ENCODE measurements at places on chromosomes 3 and 15. TPM values are rescaled to one million over a fixed set of nuclear protein-coding genes. Genes with fewer than 3 reads are reported as not detected.
A peak's percentile ranks its signal among the peaks of the same experiment; 100 is the strongest.

The DBR1 gene
- 13.2 TPM for total RNA-seq

The GPR149 gene
- not detected for total RNA-seq

DNA sequence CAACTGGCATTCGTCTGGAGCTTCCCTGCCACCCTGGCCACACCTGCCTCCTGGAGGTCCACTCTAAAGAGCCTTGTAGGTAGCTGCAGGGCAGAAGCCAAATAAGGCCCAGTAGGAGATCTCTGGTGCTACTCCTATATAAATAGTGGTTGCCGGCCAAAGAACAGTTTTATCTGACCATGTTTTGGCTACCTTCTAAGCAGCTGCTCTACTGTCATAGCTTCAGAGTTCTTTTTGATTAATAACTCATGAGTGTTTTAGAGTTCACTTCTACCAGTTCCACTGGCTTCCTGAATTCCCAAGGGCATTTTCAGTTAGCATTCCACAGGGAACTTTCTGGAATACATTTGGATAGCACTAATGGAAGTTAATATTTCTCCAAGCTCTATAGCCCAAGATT, 154.6 kb downstream of the B3GALNT1 start:
- DNase-seq, result no peak

GRCh38 chr3:50853936-50854335, 179.2 kb downstream of the DOCK3 start:
- no peak for DNase-seq

The PLSCR2 gene
- total RNA-seq, result not detected

GRCh38 chr15:64004056-64004455, 42.2 kb downstream of the DAPK2 start:
- DNase-seq, result no peak

The SIDT1 gene
- total RNA-seq, result 2.7 TPM

- DNase-seq, result no peak
Observed at GRCh38 chr3:71784914-71785531, at the start of gene PROK2. Gene PROK2, minus strand, starts transcription at chr3:71785148. Its CDS starts 96 bp downstream, at chr3:71785052.

- DNase-seq, result no peak
Observed at GRCh38 chr3:17765819-17766472, 23.5 kb upstream of the TBC1D5 start.

GRCh38 chr15:81839387-81839786, 206.4 kb downstream of the MEX3B start:
- DNase-seq, result no peak

The DNAH12 gene
- total RNA-seq, result 0.03 TPM

- DNase-seq, result no peak
Observed at GRCh38 chr3:145903472-145904013, 257.4 kb downstream of the PLOD2 start.

- no peak for DNase-seq
Observed at GRCh38 chr3:16349986-16350596, 85.1 kb downstream of the OXNAD1 start.

The LRRC31 gene
- total RNA-seq, result not detected

- DNase-seq, result no peak
Observed at GRCh38 chr3:51522273-51522962, 16.1 kb upstream of the RAD54L2 start.

- DNase-seq, result no peak
Observed at GRCh38 chr3:9695345-9695744, 8.3 kb upstream of the CPNE9 start.

DNA sequence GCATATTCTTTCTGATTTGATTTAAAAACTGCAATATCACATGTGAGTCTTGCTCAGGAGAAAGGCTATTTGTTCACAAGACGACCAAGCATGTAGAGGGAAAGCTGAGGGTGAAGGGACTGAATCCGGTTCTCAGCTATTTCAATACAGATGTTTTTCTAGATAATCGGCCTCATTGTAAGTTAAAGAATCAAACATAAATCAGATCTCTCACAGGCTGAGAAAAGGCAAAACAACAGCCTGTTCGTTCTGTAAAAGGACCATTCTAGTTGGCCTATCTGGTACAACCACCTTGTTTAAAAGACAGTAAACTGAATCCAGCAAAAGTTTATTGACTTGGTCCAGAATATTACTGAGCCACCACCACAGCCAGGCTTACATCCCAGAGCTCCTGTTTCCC, 1045.7 kb upstream of the CFAP20DC start:
- no peak for DNase-seq

- DNase-seq, result no peak
Observed at GRCh38 chr3:3082234-3082924, 27.8 kb downstream of the IL5RA start.

DNA sequence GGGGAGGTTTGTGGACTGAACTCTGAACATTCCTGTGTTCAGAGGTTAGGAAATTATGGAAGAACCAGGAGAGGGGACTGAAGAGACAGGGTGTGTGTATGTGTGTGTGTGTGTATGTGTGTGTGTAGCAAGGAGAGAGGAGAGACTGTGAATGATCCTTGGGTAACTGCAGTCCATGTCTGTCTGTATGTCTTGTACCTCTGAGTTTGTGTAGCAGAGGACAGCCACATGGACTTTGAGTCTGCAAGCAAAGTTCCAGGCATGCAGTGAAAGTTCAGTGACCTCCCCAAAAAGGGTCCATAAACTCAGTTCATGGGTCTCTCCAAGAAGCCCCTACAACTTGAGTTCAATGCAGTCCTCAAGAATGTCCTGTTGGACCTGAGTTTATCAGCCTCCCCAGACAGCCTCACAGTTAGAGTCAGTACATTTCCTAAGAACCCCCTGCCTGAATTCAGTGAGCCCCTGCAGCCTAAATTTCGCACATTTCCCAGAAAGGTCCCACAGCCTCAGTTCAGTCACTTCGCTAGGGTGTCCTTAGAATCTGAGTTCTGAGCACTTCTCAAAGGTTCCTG, 28.3 kb upstream of the HERC1 start:
- DNase-seq, result no peak

DNA sequence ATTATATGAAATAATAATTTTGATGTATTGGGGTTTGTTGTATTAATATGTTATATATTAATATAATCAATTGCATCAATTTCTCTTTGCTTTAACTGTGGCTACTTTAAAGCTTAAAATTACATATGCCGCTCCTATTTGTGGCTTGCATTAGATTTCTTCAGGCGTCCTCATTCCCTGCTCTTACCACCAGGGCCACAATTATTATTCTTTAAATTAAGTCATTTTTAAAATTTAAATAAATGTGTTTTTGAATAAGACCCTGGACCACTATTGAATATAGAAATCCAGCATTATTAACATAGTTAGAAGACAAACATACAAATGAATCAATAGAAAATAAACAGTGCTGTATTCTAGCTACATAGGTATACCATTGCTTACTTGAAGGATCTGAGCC, 55.5 kb upstream of the SNTN start:
- DNase-seq, result no peak

DNA sequence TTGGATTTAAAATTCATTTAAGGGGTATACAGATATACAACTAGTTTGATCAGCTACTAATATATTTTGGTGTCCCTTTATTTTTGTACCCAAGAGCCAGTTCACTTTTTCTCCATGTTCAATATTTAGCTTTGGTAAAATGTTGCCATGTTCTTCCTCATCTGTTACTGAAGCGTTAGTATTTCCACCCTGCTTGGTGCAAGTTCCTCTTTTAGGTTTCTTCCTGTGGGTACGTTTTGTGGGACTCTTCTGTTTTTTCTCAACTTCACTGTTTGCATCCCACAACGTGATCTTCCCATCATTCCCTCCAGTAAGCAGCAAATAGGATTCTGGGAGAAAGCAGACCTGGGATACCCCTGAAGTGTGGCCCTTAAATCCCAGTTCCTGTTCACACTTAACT, 14.1 kb downstream of the WDR53 start:
- DNase-seq, result no peak

DNA sequence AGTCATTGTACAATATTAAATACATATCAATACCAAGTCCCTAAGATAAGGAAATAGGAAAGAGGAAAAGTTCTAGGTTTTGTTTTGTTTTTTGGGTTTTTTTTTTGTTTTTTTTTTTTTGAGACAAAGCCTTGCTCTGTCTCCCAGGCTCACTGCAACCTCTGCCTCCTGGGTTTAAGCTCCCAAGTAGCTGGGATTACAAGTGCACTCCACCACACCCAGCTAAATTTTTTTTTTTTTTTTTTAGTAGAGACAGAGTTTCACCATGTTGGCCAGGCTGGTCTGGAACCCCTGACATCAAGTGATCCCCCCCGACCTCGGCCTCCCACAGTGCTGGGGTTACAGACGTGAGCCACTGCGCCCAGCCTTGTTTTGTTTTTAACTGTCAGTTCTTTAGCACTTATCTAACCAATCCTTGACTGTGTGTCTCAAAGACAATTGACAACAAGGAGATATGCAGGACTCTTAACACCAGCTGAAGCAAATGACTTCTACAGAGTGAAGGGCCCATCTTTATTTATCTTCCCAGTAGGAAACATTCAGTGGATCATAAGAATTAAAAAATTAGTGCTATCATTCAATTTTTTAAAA, 100.0 kb upstream of the RAP2B start:
- DNase-seq, result no peak

DNA sequence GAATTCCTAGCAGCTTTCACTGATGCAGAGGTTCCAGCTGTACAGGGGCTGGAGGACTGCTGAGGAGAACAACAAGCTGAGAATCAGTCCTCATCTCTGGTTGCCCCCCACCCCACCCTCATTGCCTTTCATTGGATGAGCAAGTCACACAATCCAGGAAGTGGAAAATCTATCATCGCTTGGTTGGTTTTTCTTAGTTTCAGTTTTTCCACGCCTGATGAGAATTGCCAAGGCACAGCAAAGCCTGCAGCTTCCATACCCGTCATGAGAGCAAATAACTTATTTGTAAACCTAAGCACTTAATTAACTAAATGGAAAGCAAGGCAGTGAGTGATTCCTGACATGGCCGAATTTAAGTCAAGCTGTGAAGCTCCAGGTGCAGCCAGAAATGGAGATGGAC, 21.4 kb upstream of the LIPC start:
- peak; percentile 30 for DNase-seq

DNA sequence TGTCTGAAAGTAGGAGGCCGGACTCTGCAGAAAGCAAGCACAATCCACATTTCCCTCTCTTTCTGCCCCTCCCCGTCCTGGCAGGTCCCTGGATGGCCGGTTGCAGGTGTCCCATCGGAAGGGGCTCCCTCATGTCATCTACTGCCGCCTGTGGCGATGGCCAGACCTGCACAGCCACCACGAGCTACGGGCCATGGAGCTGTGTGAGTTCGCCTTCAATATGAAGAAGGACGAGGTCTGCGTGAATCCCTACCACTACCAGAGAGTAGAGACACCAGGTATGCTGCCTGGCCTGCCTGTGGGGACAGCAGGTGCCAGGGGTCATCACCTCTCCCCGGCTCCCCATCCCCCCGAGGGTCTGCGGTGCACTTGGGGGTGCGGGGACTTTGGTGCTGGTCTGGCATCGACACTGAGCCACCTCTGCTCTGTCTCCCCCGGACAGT, 89.6 kb downstream of the AAGAB start:
- no peak for DNase-seq

DNA sequence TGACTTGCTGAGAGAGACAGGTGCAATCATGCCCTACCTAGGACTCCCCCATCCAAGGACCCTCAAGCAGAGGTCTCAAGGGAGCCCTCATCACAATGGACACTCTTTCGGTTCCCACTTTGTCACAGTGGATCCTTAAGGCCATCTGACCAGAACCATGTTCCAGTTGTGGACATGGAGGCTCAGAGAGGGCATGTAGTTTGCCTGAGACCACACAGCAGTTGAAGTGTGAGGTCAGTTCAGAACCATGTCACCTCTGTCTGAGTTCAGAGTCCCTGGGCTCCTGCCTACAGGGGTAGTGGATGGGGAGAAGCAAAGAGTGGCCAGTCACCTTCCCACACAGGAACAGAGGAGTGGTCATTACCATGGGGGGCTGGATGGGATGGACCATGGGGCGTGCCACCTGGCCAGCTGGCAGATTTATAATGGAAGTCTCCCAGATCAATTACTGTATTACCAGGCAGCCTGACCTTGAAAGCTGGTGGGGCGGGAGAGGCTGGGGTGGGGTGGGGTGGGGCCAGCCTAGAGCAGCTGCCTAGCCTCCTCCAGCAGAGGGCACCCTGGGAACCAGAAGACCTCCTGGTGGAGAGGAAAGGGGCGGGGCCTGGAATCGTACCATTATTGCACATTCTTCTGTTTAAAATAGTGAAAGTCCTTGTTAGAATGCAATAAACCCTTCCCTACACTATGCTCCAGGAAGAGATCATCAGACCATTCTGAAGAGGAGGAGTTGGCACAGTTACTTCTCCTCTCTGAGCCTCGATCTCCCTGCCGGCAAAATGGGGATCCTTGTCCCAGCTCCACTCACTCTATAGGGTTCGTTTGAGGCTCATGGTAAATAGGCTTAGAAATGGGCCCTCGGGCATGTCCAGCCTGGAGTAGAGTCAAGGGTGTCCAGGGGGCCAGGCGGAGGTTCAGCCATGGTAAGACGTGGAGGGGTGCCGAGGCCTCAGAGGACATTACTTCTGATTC, 26.9 kb upstream of the LINGO1 start:
- DNase-seq, result no peak

The CDCP1 gene
- 79.0 TPM for total RNA-seq

The SKIL gene
- 30.8 TPM for total RNA-seq

GRCh38 chr3:45057557-45057956, 31.5 kb downstream of the CLEC3B start:
- DNase-seq, result no peak

The DNAJA4 gene
- 56.9 TPM for total RNA-seq

- DNase-seq, result peak; percentile 74
Observed at GRCh38 chr15:57541805-57542504, 49.7 kb upstream of the MYZAP start.

GRCh38 chr3:196689941-196690660, 21.9 kb downstream of the CEP19 start:
- no peak for DNase-seq

GRCh38 chr3:150421799-150422548, 13.9 kb downstream of the TSC22D2 start:
- DNase-seq, result no peak

The CKMT1A gene
- 22.2 TPM for total RNA-seq

GRCh38 chr3:189119950-189120349, 51.8 kb upstream of the TPRG1 start:
- DNase-seq, result no peak

DNA sequence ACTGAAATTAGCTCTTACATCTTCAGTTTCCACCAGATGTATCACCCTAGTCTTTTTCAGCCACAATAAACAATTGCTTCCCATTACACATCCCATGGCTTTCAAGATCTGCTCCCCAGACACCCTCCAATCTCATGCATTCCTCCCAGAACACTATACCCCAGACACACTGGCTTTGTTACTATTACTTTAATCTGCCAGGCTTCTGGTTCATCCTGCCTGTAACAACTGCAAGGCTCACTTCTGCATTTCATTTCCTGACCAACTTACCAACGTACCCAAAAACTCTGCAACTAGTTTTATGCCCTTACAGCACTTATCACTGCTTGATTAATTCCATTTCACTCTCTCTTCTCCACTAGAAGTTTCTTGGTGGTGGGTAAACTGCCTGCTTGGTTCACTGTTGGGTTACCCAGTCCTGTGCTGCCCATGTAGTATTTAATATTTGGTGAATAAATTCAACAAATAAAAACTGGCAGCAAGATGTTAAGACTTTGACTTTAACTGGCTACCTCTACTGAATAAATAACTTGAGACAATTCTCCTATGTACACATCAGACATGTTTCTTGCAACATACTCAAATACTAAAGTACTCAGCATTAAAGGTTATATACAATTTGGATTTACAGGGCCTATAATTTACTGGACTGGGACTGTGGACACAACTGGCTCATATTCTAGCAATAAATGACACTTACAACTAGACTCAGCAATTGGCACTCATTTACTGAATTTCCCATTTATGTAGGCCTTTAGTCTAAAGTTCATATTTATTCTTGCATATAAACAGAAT, 2.7 kb downstream of the RPL22L1 start:
- DNase-seq, result no peak

Measured in lower leg skin (tissue), 4 donors.